ENCODE measurements at places on chromosomes 2 and 18. TPM values are rescaled to one million over a fixed set of nuclear protein-coding genes. Genes with fewer than 3 reads are reported as not detected.

NEU4 gene
- polyA plus RNA-seq, result not detected

- no peak for DNase-seq
Observed at GRCh38 chr2:134143568-134143967, 110.3 kb upstream of the MGAT5 start.

CCL20 gene
- polyA plus RNA-seq, result 0.16 TPM

GRCh38 chr2:61443342-61444041, 27.4 kb downstream of the USP34 start:
- no peak for DNase-seq

DNA sequence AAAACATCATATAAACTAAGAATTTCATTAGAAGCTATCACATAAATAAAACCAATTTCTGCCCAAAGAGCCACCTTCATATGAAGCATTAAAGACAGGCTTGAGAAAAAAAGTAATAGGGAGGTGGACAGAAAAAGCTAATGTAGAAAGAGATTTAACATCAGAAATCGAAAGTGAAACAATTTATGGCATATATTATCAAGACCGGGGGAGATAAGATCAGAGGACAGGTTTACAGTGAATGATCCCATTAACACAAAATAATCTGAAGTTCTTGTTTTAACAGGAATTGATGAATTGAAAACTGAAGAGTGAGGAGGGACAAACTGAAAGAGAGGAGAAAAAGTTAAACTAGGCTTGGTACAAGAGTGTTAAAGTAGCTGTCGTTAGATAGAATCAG, 786.3 kb upstream of the FSHR start:
- no peak for DNase-seq

DNA sequence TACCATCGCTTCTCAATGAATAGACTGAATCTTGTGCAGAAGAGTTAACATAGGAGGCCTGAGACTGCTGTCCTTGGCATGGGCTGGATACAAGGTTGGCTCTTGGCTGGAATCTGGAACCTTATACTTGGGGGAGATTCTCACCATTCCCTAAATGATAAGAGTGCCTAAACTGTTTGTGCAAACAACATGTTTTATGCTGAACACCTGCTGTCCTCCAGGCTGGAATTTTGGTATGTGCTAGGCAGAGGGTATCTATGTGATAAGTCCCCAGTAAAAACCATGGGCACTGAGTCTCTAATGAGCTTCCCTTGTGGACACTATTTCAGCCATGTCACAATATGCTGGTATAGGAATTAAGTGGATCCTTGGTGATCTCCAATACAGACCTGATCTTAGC, 12.8 kb downstream of the PGAP1 start:
- DNase-seq, result no peak

DNA sequence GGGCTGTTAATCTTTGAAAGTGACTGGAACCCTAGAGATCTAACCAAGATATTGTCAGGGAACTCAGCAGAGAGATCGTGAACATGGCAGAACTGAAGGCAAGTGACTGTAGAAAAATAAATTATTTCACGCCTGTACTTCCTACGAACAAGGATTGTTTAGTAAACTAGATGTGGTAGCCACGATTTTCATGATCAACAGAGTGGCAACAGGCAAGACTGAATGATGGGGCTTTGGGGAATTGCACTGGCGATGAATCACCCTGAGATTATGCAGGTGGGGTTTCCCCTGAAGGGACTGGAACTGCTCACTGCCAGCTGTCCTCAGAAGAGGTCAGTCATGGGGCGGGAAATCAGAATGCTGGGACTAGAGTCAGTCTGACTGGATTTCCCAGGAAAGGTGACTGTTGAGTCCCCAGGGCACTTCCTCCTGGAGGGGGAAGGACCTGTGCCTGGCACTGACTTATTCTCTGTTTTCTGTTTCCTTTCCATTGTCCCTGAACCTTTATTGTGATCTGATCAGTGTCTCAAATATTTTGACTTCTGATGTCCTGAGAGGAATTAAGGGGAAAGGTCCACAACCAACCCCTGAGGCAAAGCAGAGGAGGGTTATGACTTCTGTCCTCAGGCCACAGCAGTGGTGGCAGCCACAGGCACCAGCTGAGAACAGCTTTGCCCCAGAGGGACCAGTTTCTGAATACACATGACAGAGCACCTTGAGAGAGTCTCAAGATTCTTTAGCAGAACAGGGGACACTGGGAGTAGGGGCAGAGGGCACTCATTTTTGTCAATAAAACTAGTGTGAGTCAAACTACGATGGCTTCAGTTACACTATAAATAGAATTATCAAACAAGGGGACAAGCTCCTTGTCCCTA, 70.0 kb downstream of the NAB1 start:
- peak; percentile 85 for DNase-seq

MOGAT1 gene
- not detected for polyA plus RNA-seq

- DNase-seq, result no peak
Observed at GRCh38 chr2:154681741-154682140, 16.8 kb upstream of the KCNJ3 start.

DNA sequence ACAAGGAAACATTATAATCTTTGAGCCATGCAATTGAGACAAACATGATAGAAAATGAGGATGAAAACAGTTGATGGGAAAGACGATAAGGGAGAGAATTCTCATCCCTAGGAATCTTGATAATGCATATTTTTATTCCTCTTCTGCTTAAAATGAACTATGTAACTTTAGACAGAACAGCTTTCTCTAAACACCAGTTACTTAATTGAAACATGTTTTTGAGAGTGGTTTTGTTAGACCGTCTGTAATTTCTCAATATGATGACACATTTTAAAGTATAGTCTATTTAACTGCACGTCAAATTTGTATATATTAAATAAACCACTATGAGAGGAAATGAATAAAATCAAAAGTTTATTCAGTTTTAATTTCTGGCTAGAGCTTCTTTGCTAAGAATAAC, 1453.9 kb upstream of the NXPH2 start:
- no peak for DNase-seq

DNA sequence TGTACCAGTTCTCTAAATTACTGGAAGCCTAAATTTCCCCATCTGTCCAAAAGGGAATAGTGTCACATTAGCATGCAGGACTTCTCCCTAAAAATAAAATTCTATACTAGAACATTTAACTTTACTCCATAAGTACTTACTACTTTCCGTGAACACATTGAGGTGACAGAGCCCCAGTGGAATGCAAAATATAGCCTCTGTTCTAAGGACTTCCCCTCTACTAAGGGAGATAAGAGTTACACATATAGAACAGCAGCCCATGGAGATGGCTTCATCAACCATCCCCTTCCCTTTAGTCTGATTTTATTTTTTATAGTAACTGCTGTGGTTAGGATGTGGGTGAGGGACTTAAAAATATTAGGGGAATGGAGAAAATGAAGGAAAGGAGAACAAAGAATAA, 68.9 kb upstream of the STPG4 start:
- no peak for DNase-seq

- DNase-seq, result no peak
Observed at GRCh38 chr18:74450626-74451025, 6.5 kb downstream of the DIPK1C start.

NEU2 gene
- polyA plus RNA-seq, result not detected

GRCh38 chr18:73270920-73271634, 403.3 kb upstream of the NETO1 start:
- no peak for DNase-seq

MAL gene
- polyA plus RNA-seq, result not detected

DNA sequence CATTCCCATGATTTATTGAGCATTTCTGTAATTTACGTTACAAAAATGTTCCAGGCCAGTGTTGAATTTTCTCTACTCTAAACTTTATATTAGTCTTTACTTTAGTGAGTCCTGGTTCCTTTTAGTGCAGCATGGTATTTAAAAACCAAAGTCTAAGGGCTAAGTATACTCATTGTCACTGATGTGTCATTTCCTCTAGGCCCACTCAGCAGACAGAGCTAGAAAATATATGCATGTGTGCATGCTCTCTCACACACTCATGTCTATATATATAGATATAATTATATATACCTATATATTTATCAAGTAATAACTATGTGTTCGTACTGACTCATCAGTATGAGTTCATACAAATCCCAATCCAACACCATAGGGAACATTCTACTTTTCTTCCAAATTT, 132.5 kb upstream of the SLC8A1 start:
- peak; percentile 17 for DNase-seq

ACMSD gene
- not detected for polyA plus RNA-seq

PRKAG3 gene
- polyA plus RNA-seq, result not detected

G6PC2 gene
- polyA plus RNA-seq, result not detected

GRCh38 chr2:62292190-62292589, 96.3 kb downstream of the B3GNT2 start:
- DNase-seq, result no peak

DNA sequence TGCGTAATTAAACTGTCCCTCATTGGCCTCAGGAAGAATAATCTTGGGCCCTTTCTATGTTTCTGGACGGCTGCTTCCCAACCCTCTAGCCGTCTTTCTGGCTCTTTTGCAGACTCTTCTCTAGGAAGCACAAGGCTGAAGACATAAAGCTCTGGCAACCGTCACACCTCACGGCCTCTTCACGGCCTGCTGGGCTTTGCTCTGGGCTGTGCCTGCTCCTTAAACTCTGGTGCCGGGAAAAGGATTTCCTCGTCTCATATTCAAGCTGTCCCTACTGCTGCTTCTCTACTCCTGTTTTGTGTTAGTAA, 36.0 kb upstream of the WIPF1 start:
- DNase-seq, result peak; percentile 8

HOXD13 gene
- not detected for polyA plus RNA-seq

DPP4 gene
- 0.84 TPM for polyA plus RNA-seq

DNA sequence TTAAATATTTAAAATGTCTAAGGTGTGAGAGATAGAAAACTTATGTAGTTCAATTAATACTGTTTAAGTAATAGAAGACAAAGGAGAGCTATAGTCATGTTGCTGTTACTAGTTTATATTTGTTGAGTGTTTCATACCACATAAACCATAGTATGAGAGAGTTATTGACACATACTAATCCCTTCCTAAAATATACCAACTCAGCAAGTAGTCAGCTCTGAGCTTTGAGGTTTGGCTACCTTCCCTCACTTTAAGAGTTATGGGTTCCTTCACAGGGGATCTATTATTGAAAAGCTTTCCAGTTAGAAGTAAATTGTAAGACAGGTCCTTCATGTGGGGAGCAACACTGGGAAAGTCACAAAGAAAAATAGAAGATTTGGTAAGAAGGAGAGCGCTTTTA, 701.6 kb upstream of the ZEB2 start:
- DNase-seq, result no peak

GRCh38 chr2:159118115-159118858, 149.8 kb downstream of the TANC1 start:
- DNase-seq, result peak; percentile 88

EVA1A gene
- polyA plus RNA-seq, result 42.5 TPM

DNA sequence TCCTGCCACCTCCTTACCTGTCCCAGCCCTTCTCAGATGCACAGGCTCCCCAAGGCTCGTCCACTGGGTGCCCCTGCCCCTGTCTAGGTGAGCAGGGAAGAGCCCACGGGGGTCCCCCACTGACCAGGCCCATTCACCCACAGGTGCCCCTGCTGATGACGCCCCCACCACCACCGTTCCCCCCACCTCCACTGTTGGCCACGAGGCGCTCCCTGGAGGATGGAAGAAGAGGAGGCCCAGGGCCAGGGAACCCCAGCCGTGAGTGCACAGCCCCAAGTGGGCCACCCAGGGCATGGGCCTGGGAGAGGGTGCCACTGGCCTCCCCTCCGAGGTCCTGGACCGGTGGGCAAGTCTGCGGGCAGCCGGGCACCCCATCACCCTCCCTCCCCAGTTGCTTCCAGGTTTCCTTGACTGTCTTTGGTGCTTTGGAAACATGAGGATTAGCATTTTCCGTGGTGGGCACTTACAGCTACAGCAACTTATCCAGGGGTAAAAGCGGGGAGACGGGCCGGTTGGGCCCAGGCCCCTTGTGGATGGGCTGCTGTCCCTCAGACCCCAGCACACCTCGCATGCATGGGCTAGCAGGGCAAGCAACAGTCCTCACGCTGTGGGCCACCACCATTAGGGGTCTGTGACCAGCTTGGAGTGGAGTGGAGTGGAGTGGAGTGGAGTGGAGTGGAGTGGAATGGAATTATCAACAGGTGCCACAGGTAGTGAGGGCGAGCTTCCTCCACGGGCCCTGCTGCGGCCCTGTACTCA, 13.2 kb upstream of the KLHL30 start:
- DNase-seq, result no peak

DNA sequence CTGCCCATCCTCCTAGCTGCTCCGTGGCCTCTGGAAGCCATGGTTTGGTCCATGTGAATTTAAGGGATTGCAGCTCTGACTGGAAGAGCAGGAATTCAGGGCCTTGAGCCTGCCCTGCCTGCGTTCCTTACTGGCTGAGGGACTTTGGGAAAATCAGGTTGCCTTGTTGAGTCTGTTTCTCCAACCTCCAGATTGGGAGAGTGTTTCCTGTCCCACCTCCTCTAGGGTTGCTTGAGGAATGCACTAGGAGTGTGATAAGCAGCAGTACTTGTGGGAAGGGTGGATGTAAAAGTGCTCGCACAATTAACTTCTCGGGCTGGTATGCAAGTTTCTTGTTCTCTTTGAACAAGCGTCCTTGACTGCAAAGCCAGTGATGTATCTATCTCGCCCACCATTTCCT, 84.4 kb upstream of the YWHAQ start:
- DNase-seq, result peak; percentile 32

GRCh38 chr18:79927607-79928562, 23.6 kb downstream of the SLC66A2 start:
- no peak for DNase-seq

GRCh38 chr2:36708041-36708741, 11.7 kb downstream of the VIT start:
- no peak for DNase-seq

- peak; percentile 54 for DNase-seq
Observed at GRCh38 chr2:7427293-7428060, 510.3 kb downstream of the RNF144A start.

DNA sequence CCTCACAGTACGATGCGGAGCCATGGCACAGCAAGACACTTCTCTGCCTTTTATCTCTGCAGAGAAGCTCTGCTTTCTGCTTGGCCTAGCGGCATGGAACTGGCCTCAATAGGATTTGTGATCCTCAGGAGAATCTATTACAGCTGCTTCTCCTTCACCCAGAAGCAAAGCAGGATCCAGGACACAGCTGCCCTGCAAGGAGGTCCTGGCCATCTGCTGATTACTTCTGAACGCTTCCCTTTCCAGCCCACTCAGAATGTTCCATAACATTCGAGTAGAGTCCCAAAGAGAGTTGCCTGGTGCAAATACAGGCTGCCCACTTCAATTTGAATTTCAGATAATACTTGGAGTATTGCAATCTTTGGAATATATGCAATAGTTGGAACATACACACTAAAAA, 29.2 kb upstream of the KCNS3 start:
- no peak for DNase-seq

GRCh38 chr2:191701696-191702095, 23.8 kb downstream of the NABP1 start:
- DNase-seq, result no peak

All from endothelial cell of umbilical vein (primary cell).